ENCODE measurements at places on chromosomes 11 and 22. TPM values are rescaled to one million over a fixed set of nuclear protein-coding genes. Genes with fewer than 3 reads are reported as not detected.
A peak's percentile ranks its signal among the peaks of the same experiment; 100 is the strongest.

- no peak overlapping the region for H3K4me3 ChIP-seq
- no peaks in the 10 kb centered on the region for H3K4me1 ChIP-seq
- no peaks in the 10 kb centered on the region for H3K27me3 ChIP-seq
These were observed 63.4 kb upstream of the SLC35C1 start for GRCh38 chr11:45741582-45741981.

GRCh38 chr11:119338318-119338890, 2.3 kb downstream of the C1QTNF5 start:
- peaks cover 17% of the 10 kb centered on the region for H3K36me3 ChIP-seq
- H3K27me3 ChIP-seq = no peaks in the 10 kb centered on the region
- no peak for DNase-seq
- H3K27ac ChIP-seq = peak overlapping the region; percentile 86
- H3K4me1 ChIP-seq = peaks cover 72% of the 10 kb centered on the region

DNA sequence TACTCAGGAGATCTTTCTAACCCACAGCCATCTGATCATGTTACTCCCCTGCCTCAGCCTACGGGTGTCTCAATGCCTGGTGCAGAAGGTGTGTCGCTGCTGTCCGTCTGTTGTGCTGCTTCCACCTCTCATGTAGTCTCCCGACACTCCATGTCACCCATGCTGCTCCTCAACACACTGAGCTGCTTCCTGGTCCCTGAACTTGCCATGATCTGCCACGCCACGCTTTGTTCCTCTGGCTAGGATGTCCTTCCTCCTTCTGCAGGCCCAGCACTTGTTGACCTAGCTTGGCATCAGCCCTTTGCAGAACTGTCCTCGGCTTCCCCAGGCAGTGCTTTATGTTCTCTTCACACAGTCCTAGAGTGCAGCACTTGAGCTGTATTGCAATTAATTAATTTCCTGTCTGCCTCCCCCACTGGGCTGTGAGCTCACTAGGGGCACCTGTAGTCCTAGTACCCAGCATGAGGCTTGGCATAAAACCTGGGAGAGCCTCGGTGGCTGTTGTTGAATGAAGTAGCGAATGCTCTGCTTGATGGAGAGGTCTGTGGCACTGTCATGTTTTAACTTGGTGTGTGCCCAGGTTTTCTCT, 9.5 kb downstream of the GTPBP1 start:
- H3K4me3 ChIP-seq = no peak overlapping the region
- peaks cover 42% of the 10 kb centered on the region for H3K4me1 ChIP-seq
- H3K27me3 ChIP-seq = no peaks in the 10 kb centered on the region
- H3K36me3 ChIP-seq = peaks cover 59% of the 10 kb centered on the region

The LDHAL6A gene
- total RNA-seq = not detected

- DNase-seq = no peak
- H3K27ac ChIP-seq = no peak overlapping the region
- H3K27me3 ChIP-seq = no peaks in the 10 kb centered on the region
- no peak overlapping the region for H3K4me3 ChIP-seq
- H3K36me3 ChIP-seq = no peaks in the 10 kb centered on the region
These were observed 97.9 kb upstream of the CTSC start for GRCh38 chr11:88435415-88435814.

- H3K36me3 ChIP-seq = no peaks in the 10 kb centered on the region
- no peak for DNase-seq
- H3K4me3 ChIP-seq = no peak overlapping the region
- peaks cover 56% of the 10 kb centered on the region for H3K27me3 ChIP-seq
These were observed 98.2 kb downstream of the NTM start for GRCh38 chr11:131468565-131468964.

The AQP11 gene
- total RNA-seq = 0.17 TPM

The CD3E gene
- total RNA-seq = 0.71 TPM

The ARL2 gene
- 189 TPM for total RNA-seq

All from esophagus muscularis mucosa (tissue), 4 donors.